ENCODE measurements at places on chromosomes 1 and 21. TPM values are rescaled to one million over a fixed set of nuclear protein-coding genes. Genes with fewer than 3 reads are reported as not detected.

RASAL2 gene
- 62.4 TPM for total RNA-seq

C1orf94 gene
- total RNA-seq = not detected

KIF14 gene
- total RNA-seq = 25.5 TPM

AGL gene
- 9.1 TPM for total RNA-seq

NCDN gene
- total RNA-seq = 31.5 TPM

TMEM269 gene
- total RNA-seq = 0.17 TPM

KCNC4 gene
- total RNA-seq = 1.1 TPM

OR2L8 gene
- not detected for total RNA-seq

KRTAP21-2 gene
- not detected for total RNA-seq

OPRD1 gene
- total RNA-seq = not detected

DEPDC1 gene
- 26.8 TPM for total RNA-seq

AVPR1B gene
- not detected for total RNA-seq

CLCA4 gene
- not detected for total RNA-seq

OR14K1 gene
- total RNA-seq = not detected

ARHGEF11 gene
- 38.5 TPM for total RNA-seq

PRAMEF14 gene
- not detected for total RNA-seq

MAD2L2 gene
- total RNA-seq = 46.3 TPM

RHOU gene
- total RNA-seq = 3.6 TPM

MPZ gene
- total RNA-seq = 0.29 TPM

NFASC gene
- total RNA-seq = 0.98 TPM

LEMD1 gene
- total RNA-seq = 1.4 TPM

SH2D2A gene
- 27.9 TPM for total RNA-seq

PODN gene
- not detected for total RNA-seq

PRRC2C gene
- total RNA-seq = 298 TPM

MCOLN2 gene
- 3.1 TPM for total RNA-seq

CFAP107 gene
- not detected for total RNA-seq

All from MCF 10A (cell line).